NCI-H524 (cell line): ENCODE measurements at places on chromosomes 3 and 15.
A peak's percentile ranks its signal among the peaks of the same experiment; 100 is the strongest.

GRCh38 chr3:61300006-61300380 is 48.7 kb upstream of the FHIT start:
- DNase-seq: no peak

DNA sequence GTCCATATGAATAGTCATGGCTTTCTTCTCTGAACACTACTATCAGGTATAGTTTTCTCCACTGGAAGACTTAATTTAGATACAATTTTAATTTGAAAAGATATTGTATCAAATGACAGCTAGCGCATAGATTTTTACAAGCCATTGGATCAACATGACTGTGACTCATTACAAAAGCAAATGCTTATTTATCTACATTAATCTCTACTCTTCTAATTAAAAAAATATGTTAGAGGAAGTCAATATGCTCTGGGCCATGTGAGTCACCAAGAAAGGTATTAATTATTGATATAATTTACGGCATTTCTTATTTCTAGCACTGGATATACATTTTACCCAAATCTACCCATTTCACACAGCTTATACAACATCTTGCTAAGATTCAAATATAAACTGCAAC is 800.3 kb upstream of the GBE1 start:
- no peak for DNase-seq

DNA sequence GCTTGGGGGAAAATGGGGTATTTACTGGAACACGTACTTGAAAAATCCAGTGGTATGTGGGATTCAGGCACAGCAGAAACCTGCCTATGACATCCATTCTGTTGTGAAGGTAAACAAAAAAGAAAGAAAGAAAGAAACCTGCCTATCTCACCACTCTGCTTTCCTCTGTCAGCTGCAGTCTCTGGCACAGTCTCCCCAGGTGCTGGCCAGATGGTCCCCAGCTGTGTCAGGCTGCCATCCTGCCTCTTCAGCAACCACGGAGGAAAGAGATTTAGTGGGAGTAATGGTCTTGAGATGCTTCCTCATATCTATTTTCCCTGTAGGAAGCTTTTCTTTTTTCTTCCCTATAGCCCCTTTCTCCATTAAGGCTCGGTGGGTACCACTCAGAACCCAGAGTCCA is 2.5 kb upstream of the PXYLP1 start:
- DNase-seq: peak; percentile 67

- DNase-seq: no peak
Observed at GRCh38 chr15:39999538-40000200, 39.3 kb downstream of the SRP14 start.

DNA sequence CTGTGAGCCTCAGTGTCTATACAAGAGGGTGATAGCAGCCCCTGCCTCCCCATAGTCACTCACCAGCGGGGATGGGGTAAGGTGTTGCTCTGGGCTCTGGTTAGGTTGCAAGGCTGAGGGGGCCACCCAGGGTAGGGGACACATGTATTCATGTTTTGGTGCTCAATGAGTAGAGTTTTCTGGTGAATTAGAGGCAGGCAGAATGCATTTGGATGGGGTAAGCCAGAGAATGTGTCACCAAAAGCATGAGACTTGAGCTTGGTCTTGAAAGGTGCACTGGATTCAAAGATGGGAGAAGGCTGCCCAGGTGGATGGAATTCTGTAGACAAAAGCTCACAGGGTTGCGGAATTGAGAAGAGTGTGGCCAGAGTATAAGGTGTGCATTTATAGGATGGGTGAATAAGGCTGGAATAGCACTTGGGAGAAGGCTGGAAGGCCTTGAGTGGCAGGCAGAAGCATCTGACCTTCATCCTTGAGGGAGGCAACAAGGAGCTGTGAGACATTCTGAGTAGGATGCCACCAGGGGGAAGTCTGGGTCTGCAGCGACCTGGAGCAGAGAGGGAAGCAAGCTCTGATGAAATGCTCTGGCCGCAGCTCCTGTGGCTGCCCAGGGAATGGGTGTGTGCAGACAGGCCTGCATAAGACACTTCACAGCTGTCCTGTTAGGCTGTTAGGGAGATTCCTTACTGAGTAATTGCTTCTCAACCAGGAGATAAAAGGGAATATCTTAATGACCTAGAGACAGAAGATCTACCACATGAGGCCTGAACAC is 149.6 kb downstream of the CHDH start:
- DNase-seq: no peak

DNA sequence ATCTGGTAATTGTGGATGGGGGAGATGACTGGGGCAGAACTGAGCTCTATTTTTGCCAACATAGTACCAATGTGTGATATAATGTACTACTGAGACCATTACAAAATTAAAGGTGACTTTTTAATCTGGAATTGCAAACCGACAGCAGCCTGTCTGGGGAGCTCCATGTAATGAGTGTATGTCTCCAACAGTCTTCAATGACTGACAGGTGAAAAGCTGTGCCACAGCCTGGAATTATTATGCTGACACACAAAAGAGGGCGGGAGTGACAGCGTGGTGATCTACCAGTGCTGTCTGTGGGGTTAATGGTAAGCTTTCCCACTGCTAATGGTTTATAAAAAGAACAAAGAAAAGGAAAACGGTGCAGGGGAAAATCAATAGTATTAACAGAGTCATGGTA is 143.4 kb downstream of the CLSTN2 start:
- no peak for DNase-seq

GRCh38 chr3:49476563-49476962 is 6.5 kb downstream of the DAG1 start:
- DNase-seq: no peak

DNA sequence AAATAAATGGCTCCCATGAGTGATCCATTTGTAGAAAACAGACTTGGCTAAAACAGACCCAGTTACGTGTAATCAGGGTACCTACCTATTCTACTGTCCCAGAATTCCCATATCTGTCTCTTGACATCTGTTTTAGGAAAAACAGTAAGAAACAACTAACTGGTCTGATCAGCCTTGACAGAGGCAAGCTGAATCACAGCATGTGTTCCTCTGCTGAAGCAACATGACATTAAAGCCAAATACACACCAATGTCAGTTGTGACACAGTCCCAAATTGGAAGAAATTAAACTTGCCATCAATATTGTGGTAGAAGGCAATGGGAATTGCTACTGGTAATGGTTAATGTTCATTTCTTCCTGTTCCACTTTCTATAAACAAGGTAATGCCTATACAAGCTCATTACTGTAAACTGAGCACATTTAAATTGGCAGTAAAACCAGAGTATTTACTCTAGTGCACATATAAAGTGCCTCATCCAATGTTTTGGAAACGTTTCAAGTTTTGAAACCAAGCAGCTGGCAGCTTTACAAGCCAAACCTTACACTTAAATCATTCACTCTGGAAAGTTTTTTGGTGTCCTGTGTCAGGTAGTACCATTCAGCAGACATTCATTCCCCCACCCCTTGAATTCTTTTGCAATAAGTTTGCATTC is 27.0 kb downstream of the ALDH1A2 start:
- DNase-seq: peak; percentile 60

GRCh38 chr15:89991312-89991711 is 9.8 kb upstream of the ZNF710 start:
- no peak for DNase-seq
